ENCODE measurements at places on chromosomes 16 and 17.

DNA sequence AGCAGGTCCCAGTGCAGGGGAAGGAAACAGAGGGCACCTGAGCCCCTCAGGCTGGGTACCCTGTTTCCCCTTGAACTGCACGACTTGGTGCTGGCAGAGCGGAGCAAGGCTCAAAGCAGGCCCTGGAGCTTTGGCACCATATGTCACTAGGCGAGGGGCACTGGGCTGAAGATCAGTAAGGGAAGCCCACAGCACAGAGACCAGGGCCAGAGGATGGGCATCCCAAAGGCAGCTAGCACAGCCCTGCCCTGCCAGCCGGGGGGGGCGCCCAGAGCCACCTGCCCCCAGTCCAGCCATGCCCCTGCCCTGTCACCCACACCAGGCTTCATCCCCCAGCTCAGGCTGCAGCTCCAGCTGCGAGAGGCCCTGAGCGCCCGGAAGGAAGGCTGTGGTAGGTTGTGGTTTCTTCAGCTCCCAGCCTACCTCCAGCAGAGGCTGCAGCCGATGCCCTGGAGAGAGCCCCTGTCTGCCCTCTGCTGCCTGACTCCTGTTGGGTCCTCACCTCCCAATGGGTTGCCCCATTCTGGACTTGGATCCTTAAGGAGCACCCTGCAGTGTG, 10.9 kb downstream of the NHERF1 start:
- DNase-seq, result no peak

DNA sequence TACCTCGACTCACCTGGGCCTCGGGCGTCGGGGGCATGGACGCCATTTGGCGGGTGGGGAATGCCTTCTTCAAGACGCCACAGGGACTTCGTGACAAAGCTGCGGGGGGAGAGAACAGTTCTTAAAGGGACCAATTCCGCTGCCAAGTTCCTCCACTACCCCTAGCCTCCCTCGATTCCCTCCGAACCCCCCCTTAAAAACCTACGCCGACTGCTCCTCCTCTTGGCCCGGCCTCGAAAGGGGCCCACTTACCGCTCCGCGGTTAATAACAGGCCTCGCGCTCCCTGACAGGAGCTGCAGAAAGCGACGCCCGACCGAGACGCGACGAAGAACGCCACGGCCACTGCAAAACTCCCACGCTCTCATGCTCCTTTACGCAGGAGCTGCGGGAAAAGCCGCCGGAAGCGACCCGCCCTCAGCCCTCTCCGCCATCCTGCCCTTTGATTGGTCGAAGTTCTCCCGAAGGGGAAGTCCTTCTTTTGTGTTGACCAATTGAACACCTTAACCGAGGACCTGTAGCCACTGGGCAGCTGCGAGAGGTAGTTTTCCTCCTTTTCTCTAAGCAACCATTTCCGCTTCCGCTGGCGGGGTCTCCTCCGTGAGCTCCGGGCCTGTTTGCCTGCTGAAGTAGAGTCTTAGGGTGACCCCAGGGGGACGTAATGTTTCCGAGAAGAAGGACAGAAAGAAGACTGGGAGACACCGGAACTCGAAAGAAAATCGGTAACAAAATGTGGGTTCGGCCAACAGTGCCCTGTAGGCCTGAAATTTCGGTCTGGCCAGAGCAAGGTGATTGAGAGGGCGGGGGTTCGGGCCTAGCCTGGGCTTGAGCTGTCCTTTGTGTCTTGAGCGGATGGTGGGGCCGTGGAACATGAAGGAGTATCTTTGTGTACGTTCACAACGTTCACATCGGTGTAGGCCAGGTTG, at the start of the genes NAA60 and ZNF597:
Gene NAA60 (plus strand): TSS at position 573 of the 924 bp plus-strand sequence. CDS start 32,548 bp downstream, outside the sequence.
Gene ZNF597 (minus strand): TSS at position 397 of the 924 bp plus-strand sequence. CDS start 351 bp downstream, at position 46.
- DNase-seq, result peak; percentile 55

DNA sequence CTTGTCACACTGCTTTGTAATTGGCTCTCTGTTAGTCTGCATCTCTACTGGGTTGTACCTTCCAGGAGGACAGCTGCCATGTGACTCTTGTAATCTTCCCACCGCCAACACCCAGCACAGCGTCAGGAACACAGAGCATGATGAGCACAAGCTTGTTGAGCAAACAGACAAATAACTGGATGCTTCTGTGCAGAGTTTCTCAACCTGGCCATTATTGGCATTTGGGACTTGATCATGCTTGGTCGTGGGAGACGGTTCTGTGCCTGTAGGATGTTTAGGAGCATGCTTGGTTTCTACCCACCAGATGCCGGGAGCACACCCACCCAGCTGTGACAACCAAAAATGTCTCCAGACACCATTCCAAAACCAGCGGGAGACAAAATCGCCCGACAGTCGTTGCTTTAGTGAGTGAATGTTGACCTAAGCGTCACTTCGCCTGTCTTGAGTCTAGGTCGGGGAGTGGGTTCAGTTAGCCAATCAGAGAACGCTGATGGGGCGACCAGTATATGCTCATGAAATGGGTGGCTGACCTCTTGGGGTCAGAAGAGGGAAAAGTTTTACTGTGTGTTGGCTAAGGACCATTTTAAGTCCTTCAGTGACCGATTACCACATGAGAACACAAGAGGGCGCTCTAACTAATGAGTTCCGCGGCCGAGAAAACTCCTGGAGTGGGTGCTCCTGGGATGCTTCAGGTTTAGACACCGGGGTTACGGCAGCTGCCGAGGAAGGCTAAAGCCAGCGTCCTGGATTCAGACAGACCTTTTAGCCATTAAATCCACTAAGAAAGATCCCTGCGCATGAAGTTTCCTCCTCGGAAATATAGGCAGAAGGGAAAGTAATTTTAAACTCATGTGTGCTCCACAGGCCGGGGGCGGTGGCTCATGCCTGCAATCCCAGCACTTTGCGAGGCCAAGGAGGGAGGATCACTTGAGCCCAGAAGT, 57.8 kb upstream of the TEX2 start:
- no peak for DNase-seq

- DNase-seq, result no peak
Observed at GRCh38 chr17:46159686-46160085, 33.5 kb downstream of the KANSL1 start.

GRCh38 chr16:72922714-72923113, 125.2 kb downstream of the ZFHX3 start:
- DNase-seq, result no peak

DNA sequence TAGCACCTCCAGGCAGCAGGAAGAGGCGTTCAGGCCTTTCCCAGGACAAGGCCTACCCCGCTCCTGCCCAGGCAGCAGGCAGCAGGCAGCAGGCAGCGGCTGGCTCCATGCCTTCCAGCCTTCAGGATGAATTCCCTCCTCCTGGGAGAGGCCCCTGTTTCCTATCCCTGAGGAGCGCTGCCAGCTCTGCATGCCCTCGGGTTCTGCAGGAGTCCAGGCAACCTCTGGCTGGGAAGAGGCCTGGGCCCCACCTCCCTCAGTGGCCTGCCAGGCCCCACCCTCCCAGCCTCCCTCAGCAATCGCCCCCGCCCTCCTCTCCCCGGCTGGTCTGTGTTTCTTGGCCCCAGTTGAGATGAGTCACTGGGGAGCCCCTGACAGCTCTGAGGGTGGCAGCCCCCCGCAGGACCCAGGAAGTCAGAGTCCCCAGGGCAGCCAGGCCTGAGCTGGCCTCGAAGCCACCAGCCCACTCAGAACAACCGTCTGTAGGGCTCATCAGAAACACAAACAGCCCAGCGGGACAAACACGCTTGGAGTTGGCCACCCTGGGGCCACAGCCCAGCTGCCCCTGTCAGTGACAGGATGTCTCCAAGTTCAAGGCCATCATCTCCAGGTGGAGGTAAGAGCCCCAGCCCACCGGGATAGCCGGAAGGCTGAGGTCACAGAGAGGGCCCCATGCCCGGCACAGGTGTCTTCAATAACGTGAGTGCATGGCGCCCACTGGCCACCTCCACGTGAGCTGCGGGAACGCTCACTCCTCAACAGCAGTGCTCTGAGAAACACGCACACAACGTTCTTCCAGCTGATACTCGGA, 39.5 kb upstream of the CIBAR2 start:
- DNase-seq, result no peak

GRCh38 chr17:38982858-38983746, 15.9 kb upstream of the FBXO47 start:
- DNase-seq, result no peak

GRCh38 chr17:9487406-9487805, 88.2 kb downstream of the STX8 start:
- no peak for DNase-seq

DNA sequence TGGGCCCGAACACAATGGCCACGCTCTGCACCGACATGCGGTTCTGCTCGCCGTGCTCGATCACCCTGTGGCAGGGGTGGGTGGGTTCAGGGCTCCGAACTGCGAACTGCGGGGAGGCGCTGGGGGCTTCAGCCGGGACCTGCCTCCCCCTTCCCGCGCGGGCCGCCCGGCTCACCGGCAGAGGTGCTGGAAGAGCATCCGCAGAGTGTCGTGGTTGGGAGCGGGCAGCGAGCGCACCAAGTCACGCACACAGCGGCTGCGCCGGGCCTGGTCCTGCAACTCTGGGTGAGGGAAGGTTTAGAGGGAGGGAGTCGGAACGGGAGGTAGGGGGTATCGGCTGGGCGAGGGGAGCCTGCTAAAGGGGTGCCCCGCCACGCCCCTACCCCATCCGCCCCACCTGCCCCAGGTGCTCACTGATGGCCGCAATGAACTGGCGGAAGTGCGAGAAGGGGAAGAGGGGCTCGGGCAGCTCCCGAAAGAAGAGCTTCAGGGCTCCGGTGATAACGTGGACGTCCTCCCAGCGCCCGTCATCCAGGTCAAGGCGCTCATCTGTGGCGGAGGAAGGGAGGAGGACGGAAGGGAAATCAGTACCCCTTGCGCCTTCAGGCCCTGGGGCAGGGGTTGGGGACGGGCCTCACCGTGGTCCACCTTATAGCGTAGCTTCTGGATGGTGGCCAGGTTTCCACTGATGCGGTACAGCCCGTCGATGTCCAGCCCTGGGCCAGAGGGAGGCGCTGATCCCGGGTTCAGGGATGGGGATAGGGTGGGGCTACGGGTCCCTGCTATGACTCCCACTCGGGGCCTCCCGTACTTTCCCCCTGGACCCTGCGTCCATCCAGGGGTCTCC, 36.9 kb downstream of the ARHGAP27 start:
- DNase-seq, result no peak

- no peak for DNase-seq
Observed at GRCh38 chr17:81365601-81366585, 29.4 kb upstream of the BAHCC1 start.

Measured in stimulated activated CD4-positive, alpha-beta T cell treated with anti-CD3 and anti-CD28 coated beads, Interleukin-15, amount 100 ng/mL, for 1 hour (primary cell).